ENCODE measurements at places on chromosomes 16 and 17.

- DNase-seq, result no peak
Observed at GRCh38 chr17:65099941-65100315, 37.2 kb upstream of the RGS9 start.

- DNase-seq, result no peak
Observed at GRCh38 chr16:66832661-66833305, 2.0 kb upstream of the NAE1 start.

GRCh38 chr16:68487669-68488068, 39.4 kb upstream of the SMPD3 start:
- DNase-seq, result no peak

GRCh38 chr17:42221886-42222745, 27.8 kb upstream of the GHDC start:
- DNase-seq, result no peak

DNA sequence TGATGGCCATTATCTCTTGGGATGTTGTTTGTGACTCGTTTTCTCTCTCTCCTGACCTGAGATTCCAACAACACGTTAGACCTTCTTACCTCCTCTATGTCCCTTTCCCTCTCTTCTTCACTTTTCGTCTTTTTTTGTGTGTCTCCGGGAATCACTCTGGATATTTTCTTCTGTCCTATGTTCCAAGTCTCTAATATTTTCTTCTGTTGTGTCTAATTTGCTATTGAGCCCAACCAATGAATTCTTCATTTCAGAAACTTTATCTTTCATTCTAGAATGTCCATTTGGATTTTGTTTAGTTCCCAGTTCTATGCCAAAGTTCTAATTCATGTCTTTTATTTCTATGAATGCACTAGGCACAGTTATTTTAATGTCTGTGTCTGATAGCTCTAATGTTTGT, 27.1 kb upstream of the PITPNM3 start:
- no peak for DNase-seq

- no peak for DNase-seq
Observed at GRCh38 chr17:45123930-45124796, 8.2 kb downstream of the PLCD3 start.

DNA sequence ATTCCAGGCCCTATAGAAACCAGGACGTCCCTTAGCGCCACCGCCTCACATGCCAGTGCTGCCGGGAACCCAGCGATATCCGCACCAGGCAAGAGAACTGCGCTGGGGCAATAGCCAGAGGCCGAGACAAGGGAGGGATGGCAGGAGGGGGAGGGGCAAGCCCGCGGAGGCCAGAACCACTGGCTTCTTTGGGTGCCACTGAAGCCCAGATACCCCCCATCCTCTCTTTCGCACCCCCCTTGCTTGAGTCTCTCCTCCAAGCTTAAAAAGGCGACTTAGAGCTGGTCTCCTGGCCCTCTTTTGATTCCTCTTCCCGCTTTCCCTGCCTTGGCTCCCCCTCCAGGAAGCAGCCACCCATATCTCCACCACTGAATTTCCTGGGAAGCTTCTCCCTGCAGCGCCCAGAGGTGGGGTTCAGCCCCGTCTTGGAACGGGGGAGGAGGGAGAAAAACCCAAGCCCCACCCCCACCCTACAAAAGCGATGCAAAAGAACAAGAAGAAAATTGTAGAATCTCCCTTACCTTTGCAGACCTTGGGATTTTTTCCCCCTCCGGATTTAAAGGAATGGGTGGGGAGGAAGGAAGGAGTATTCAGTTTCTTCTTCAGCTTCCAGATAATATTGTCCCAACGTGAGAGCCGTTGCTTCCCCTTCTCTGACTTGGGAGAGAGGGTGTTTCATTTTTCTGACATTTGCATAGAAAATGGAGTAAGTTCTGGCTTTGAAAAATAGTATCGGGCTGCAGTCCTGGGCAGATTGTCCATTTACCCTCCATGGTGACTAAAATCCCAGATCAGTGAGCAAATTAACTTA, 622 bp downstream of the HOXB6 start:
- DNase-seq, result no peak

- no peak for DNase-seq
Observed at GRCh38 chr17:63645775-63646487, 23.7 kb downstream of the MAP3K3 start.

- no peak for DNase-seq
Observed at GRCh38 chr17:41177727-41178271, at the start of gene KRTAP4-2. TSS of gene KRTAP4-2 (minus strand) at chr17:41178221. CDS start at chr17:41178164, 57 bp downstream.

GRCh38 chr17:52027620-52028295, 130.8 kb downstream of the CA10 start:
- no peak for DNase-seq

- no peak for DNase-seq
Observed at GRCh38 chr17:80362428-80363119, 52.4 kb upstream of the ENDOV start.

DNA sequence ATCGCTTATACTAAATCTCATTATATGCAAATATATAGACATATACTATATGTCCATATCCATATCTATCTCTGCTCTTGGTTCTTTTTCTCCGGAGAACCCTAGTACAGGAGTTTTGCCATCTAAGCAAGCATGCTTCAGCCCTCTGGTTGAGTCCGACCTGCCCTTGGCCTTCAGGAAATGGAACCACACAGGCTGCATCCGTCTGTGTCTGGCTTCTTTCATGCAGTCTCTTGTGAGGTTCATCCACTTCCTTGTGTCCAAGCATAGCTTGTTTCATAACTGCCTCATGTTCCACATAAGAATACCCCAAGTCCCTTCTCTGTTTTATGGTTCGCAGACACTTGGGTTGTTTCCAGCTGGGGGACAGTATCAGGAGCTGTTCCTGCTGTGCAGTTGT, 16.8 kb downstream of the SNX20 start:
- DNase-seq, result no peak

GRCh38 chr16:77332792-77333191, 102.0 kb downstream of the ADAMTS18 start:
- no peak for DNase-seq

GRCh38 chr17:10563991-10564660, 14.7 kb upstream of the MYH2 start:
- no peak for DNase-seq

- DNase-seq, result no peak
Observed at GRCh38 chr16:27515874-27516353, 33.8 kb downstream of the GTF3C1 start.

- DNase-seq, result no peak
Observed at GRCh38 chr17:68197091-68197996, 50.5 kb upstream of the AMZ2 start.

- DNase-seq, result no peak
Observed at GRCh38 chr17:40520991-40521453, 19.6 kb upstream of the TNS4 start.

- no peak for DNase-seq
Observed at GRCh38 chr16:79047337-79047736, 553.2 kb downstream of the MAF start.

DNA sequence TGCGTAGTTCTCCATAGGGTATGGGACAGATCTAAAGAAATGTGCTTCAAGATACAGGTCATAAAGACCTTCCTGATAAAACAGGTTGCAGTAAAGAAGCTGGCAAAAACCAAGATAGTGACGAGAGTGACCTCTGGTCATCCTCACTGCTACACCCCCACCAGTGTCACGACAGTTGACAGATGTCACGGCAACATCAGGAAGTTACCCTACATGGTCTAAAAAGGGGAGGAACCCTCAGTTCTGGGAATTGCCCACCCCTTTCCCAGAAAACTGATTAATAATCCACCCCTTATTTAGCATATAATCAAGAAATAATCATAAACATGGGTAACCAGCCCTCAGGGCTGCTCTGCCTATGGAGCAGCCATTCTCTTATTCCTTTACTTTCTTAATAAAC, 46.3 kb downstream of the CLEC19A start:
- no peak for DNase-seq

DNA sequence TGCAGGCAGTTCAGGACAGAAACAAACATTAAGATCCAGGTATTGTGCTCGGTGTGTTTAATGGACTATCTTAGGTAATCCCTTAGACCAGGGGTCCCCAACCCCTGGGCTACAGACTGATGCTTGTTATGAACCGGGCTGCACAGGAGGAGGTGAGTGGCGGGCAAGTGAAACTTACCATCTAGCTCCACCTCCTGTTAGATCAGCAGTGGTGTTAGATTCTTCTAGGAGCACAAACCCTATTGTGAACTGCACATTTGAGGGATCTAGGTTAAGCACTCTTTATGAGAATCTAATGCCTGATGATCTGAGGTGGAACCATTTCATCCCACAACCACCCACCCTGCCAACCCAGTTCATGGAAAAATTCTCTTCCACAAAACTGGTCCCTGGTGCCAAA, 37.8 kb upstream of the ASIC2 start:
- DNase-seq, result no peak

DNA sequence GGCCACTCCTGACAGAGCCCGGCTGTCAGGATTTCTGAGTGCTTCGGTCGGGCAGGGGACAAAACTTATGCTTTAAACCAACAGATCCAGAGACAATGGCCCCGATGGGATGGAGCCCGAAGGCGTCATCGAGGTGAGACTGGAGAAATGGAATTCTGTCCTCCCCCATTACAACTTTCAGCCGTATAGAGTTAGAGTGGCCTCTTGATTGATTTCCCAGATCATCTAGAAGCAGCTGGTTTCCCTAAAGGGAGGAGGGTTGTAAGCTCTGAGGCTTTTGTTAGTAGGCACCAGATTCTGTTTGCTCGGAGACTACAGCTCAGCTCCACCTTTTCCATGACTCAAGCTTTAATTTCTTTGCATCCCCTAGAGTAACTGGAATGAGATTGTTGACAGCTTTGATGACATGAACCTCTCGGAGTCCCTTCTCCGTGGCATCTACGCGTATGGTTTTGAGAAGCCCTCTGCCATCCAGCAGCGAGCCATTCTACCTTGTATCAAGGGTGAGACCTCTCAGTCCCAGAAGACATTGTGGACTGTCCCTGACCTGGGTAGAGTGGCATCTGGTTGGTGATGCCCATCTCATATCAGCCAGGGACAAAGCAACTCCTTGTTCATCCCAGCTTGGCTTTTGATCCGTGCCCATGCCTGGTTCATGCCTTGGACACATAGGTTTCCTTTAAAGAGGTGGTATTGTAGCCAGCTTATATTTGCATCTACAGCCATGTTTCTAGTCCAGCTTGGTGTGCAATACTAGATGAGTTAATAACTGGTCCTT, 5.1 kb upstream of the CD68 start:
- no peak for DNase-seq

DNA sequence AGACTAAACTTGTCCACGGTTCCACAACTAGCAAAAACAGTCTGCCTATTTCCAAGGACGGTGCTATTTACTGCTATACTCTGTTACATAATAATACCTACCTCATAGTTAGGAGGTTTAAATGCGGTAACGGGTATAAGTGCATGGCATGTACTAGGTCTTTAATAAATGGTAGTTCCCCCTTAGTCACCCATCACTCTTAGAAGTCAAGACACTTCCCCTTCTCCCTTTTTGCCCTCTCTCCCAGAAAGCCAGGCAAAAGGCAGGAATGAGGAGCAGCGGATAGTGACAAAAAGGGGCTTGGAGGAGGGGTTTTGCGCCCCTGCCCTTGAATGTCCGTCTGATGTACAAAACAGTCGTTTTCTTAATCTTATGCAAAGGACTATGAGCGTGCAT, 1.1 kb upstream of the LSM12 start:
- DNase-seq, result no peak

DNA sequence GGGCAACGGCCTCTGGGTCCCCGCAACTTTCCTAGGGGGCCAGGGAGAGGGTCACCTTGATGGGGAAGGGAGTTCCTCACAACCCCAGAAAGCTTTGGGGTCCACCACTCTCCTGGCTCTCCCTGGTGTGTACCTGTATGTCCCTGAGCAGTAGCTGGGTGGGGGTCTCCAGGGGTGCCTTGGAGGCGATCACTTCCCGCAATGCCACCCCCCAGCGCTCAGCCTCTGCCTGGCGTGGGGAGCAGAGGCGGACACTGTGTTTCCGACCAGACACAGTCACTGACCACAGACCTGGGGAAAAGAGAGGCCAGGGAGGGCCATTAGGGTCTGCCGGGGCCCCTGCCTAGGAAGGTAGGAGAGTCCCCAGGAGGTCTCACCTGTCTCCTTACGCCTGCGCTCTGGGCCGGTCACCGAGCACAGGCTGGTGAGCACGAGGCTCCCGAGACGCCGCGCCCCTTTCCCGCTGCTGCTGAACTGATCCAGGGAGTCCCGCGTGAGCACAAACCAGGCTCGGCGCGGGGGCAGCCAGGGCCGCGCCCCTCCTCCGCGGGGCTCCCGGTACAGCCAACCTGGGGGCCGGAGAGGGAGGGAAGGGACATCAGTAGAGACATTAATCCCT, 3.4 kb downstream of the PLEKHH3 start:
- no peak for DNase-seq

DNA sequence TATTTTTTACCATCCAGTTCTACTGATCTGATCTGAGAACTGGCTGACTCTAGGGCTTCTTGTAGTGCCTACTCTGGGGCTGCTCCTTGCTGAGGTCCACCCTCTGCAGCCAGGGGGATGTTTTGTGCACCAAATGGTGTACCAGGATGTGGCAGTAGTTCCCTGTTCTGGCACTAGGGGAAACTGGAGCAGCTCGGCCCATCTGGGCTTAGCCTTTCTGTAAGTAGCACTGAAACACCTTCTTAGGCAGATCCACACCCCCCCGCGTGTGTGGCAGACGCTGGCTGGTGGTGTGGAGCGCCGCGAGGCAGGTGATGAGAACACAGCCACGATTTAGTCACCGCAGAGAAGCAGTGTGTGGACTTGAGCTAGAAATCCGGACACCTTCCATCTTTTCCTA, 17.0 kb downstream of the DUSP14 start:
- no peak for DNase-seq

DNA sequence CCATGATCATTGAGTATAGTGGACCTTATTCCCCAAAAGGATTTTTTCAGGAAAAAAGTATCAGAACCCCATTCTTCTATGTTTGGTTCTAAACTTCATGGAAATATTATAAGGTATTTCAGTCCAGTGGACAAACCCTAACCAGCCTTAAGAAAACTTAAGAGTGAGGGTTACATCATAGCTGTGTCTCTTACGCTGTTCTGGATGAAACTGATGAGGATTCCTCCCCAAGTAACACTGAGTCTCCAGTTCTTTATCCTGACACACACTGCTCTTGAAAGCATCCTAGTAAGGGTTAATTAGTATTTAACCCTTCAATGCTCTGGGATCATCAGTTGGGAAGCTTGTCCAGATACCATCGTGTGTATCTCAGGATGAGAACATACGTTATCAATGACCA, 5.0 kb downstream of the LYRM1 start:
- DNase-seq, result no peak

- DNase-seq, result no peak
Observed at GRCh38 chr17:30021708-30022317, 80.4 kb downstream of the EFCAB5 start.

- DNase-seq, result no peak
Observed at GRCh38 chr17:50049636-50050035, 6.3 kb upstream of the ITGA3 start.

GRCh38 chr17:17785407-17785806, 51.4 kb downstream of the SREBF1 start:
- no peak for DNase-seq

- DNase-seq, result no peak
Observed at GRCh38 chr17:5702951-5703510, 118.7 kb upstream of the NLRP1 start.

All from mesothelial cell of epicardium (in vitro differentiated cells).